ENCODE measurements at places on chromosomes 16 and 17.

DNA sequence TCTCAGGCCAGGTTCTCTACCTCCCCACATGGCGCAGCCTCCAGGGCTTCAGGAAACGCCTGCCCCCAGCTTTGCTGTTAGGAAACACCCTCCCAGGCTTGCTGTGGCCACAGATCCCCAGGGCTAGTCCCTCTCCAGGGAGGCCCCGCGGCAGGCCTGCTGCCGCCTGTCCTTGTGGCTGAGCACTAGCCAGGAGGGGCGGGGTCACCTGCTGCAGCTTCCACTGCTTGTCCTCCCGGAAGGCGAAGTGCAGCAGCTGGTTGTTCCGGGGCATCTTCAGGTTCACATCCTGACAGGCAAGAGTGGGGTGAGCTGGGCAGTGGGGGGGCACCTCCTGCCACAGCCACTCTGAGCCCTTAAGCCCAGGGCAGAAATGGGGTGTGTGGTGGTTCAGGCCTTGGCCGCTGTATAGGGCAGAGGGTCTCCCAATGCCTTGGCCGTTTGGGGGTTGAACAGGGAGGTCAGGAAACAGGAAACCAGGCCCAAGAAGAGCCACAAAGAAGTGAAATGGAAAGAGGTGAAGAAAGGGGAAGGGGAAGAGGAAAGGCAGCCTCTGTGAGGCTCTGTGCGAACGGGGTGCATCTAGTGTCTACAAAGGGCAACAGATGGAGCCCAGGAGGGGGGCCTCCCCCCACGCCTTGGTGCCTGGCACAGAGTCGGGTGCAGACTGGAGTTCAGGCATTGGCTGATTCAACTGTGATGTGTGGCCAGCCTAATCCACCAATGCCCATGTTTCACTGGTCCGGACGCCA lies 2.0 kb downstream of the ROGDI start:
- DNase-seq = no peak

GRCh38 chr17:2852221-2852620 lies 56.0 kb downstream of the RAP1GAP2 start:
- DNase-seq = no peak

DNA sequence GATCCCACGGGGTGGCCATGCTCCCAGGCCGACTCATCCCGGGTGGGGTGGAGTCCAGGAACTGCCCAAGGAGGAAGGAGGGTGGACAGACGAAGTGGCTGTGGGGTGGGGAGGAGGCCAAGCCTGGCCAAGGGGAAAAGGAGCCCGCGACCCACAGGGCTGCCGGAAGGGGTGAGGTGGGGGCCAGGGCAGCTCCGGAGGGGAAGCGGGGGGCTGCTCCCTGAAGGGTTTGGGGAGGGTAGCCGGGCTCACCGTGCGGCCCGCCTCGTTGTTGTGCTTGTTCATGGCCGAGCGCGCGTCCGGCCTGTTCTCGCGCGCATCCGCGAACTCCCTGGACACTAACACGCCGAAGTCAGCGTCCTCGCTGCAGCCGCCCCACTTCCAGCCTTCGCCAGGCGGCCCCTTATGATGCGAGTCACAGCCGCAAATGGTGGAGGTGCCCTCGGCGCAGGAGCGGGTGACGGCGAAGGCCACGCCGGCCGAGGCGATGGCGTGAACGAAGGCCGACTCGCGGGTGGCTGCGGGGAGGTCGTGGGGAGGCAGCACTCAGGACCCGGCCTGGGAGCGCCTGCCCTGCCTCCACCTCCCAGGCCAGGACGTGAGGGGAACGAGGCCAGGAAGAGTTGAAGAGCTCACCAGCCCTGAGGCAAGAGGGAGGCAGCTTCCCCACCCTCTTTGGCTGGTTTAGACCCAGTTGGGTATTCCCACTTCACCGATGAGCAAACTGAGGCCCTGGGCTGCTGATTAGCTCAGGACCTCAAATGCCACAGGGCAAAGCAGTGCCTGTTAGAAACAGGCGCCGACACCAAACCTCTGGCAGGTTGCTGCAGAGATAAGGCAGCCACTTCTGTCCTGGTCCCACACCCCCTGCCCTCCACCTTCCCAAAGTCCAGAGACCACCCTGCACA lies 48.7 kb downstream of the WNT3 start:
- peak; percentile 18 for DNase-seq

GRCh38 chr17:74998783-74999182 lies 11.4 kb downstream of the CDR2L start:
- no peak for DNase-seq

DNA sequence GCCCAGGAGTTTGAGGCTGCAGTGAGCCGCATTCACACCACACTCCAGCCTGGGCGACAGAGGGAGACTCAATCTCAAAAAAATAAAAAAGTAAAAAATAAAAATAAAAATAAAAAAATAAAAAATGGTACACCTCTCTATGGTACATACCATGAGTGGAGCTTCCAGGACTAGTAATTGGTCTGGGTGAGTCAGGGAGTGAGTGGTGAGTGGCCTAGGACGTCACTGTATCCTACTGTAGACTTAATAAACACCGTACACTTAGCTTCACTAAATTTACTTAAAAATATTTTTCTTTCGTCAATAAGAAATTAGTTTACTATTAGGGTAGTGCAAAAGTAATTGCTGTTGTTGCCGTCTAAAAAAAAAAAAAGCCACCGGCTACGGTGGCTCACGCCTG lies 9.0 kb downstream of the CDH5 start:
- no peak for DNase-seq

- DNase-seq = no peak
Measured at GRCh38 chr17:63407741-63408330, 38.3 kb downstream of the CYB561 start.

Measured in stimulated activated CD4-positive, alpha-beta T cell treated with anti-CD3 and anti-CD28 coated beads, Interleukin-15, amount 100 ng/mL, for 24 hours (primary cell).